ENCODE measurements at places on chromosomes 13 and 19.

DNA sequence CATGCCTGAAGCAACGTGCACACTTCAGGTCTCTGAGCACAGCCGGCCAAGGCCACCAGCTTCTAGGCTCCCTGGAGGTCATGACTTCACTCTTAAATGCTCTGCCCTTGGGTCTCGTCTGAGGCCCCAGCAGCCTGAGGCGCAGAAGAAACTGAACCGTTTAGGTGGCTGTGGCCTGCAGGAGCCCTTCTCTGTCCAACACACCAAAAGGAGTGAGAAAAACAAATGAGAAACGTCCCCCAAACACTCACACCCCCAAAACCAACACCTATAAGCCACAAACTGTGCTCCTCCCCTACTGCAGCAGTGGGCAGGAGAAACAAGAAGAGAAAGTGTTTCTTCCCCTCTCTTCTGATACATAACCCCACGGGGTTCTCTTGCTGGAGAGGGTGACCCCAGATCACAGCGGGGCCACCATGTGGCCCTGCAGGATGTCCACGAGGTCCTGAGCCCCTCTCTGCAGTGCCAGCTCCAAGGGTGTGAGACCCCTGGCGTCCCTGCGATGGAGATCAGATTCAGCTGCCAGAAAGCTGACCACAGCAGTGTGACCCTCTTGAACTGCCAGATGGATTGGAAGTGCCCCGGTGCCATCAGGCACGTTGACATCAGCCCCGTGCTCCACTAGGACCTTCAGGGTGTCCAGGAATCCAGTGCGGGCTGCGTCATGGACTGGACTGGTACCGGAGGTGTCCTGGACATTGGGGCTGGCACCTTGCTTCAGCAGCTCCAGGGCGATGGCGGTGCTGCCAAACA lies 1.0 kb upstream of the KRI1 start:
- DNase-seq: no peak

DNA sequence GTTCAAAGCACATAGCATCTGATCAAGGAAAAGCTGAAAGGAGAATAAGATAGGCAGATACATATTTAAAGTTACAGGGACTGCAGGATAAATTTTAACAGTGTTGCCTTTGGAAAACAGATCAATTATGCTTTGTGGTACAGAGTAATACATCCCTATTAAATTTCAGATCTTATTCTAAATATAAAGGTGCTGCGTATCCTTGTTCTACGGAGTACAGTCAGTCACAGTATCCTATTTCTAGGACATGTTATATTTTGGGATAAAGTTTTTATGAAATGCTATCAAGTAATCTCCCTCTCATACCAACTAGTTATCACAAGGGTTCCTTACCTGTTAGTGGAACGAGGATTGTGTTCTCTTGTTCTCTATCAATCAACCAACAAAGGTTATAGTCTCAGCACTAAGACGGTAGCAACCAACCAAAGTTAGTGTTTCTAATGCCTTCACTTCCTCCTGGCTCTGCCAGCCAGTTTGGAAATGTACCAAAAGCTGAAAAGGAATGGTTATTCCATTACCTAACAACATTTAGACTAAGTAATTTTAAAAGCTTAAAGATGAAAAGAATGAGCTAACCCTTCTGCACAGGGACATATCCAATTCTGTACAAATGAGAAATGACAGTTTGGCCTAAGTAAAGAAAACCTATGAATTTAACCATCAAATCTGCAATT lies 35.2 kb downstream of the TSC22D1 start:
- DNase-seq: no peak

DNA sequence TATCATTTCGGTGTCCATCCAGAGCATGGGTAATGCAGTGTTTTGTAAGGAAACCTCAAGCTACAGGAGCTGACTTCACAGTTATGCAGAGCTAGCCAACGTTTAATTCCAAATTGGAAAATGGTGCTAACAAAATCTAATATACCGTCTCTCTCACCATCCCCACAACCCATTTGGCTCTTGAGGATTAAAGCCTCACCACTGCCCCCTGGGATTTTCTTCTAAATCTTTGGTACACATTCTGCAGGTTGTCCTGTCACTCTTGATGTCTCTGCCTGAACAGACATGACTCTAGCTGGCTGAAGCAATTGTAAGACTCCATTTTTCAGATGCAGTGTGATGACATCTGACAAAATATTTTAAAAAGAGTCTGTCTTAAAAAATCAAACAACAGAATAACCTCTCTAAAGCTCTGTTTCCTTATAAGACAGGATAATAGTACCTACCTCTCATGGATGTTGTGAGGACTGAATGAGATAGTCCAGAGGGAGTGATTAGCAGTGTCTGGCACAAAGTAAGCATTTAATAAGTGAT lies 451.8 kb downstream of the SUCLA2 start:
- no peak for DNase-seq

DNA sequence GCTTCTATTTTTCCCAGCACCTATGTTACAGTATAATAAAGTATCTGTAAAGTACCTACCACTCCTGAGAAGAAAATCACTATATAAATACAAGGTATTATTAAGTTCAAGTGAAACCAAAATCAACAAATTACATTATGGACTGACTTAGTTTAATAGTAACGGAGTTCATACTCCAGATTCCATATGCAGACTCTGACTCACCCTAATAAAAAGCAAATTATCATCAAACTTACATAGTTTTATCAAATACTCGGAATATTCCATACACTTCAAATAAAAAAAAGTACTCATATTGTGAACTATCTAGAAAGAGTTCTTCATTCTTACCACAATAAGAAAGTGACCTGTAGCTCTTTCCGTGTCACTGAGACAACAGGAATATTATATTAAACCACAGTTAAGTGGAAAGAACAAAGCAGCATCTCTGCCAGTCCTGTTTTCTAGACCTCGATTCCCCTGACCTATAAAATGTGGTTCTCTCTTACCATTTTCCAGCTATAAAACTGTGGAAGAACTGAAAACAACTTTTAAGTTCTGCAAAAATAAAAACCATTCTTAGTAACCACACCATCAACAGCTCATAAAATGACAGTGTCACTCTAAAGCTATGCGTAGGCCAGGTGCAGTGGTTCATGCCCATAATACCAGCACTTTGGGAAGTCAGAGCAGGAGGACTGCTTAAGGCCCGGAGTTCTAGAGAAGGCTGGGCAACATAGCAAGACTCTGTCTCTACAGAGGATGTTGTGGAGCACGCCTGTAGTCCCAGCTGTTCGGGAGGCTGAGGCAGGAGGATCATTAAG lies 42.6 kb downstream of the USP12 start:
- DNase-seq: no peak
